ENCODE measurements at places on chromosomes 6 and 20.

- DNase-seq, result no peak
Observed at GRCh38 chr6:148846778-148847761, 100.2 kb downstream of the UST start.

DNA sequence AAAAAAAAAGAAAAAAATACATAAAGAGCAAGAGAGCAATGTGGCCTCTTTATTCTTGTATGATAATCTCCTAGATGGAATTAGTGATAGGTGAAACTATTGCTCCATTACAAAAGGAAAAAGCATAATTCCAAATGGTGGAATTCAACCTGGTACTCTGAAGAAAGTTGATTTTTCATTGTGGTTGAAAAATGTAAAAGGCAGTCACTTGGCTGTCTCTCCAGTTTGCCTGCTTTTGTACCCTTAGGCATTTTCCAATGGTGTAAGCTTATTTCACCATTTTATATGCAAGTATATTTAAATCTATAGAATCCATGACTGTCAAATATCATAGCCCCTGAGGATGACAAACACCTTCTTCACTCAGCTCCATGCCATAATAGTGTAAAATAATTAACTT, 38.8 kb upstream of the PKHD1 start:
- no peak for DNase-seq

GRCh38 chr20:22524393-22525015, 59.9 kb downstream of the FOXA2 start:
- DNase-seq, result no peak

- DNase-seq, result no peak
Observed at GRCh38 chr6:83044091-83044768, 21.4 kb downstream of the UBE3D start.

- peak; percentile 43 for DNase-seq
Observed at GRCh38 chr6:139597771-139598755, 223.6 kb upstream of the CITED2 start.

- DNase-seq, result no peak
Observed at GRCh38 chr6:70282312-70282918, 20.5 kb downstream of the COL9A1 start.

GRCh38 chr6:13711324-13711732, 307 bp downstream of the RANBP9 start:
- DNase-seq, result no peak
